ENCODE measurements at places on chromosomes 6 and 20.

- no peak for DNase-seq
These were observed 566.4 kb upstream of the MAN1A1 start for GRCh38 chr6:119915971-119916370.

DNA sequence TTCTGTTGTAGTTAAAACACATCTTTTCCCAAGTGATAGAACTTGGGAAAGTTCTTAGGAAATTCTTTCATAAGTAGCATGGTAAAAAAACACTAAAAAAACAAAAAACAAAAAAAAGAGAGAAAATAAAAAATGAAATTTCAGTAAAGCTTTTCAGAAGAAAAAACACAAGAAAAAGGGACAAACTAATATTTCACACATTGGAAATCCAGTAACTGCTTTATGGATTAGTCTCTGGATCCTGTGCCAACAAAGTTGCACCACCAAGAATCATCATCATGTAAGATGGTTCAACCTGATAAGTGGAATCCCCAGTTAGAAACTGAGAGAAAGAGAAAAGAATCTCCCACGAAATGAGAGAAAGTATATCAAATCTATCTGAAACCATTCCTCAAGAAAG lies 144.2 kb downstream of the GMDS start:
- DNase-seq, result no peak

GRCh38 chr6:162704001-162704400 lies 23.6 kb downstream of the PRKN start:
- no peak for DNase-seq

DNA sequence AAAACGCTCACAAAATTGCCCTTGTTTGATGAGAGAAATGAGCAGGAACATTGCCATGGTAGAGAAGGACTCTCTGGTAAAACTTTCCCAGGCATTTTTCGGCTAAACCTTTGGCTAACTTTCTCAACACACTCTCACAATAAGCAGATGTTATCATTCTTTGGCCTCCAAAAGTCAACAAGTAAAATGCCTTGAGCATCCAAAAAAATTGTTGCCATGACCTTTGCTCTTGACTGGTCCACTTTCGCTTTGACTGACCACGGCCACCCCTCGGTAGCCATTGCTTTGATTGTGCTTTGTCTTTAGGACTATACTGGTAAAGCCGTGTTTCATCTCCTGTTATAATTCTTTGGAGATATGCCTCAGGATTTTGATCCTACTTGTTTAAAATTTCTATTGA lies 41.1 kb upstream of the PREP start:
- DNase-seq, result no peak

- DNase-seq, result peak; percentile 40
These were observed 1.4 kb downstream of the DEFB132 start for GRCh38 chr20:258963-259362.

DNA sequence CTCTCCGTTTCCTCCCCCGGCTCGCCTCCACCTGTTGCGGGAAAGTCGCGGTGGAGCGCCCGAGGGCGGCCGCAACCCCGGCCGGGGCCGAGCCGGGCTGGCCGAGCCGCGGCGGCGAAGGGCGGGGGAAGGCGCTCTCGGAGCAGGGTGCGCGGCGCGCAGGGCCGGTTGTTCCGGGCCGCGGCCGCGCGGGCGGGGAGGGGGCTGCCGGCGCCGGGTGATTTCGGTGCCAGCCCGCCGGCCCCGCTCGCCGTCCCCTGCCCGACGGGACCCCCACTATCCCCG lies 235 bp downstream of the MAP7 start:
- DNase-seq, result no peak

DNA sequence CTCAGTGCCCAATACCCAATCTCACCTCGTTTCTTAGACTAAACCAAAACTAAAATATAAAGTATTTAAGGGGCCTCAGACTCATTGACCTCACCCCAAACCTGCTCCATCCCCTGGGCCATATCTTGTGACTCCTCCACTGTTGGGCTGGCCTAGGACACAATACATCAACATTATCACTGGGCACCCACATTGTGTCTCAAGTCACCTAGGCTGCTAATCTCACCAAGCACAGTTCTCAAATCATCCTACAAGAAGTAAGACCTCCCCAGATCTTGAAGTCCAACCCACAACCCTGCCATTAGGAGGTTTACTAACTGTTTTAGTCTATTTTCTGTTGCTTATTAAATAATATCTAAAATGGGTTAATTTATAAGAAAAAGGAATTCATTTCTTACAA lies 96.2 kb downstream of the CRYBG1 start:
- DNase-seq, result no peak

- DNase-seq, result no peak
These were observed 533.6 kb downstream of the RNF144B start for GRCh38 chr6:18920701-18921100.

GRCh38 chr20:24001712-24002405 lies 13.3 kb upstream of the GGTLC1 start:
- no peak for DNase-seq

- peak; percentile 67 for DNase-seq
These were observed 3.5 kb downstream of the NDUFAF5 start for GRCh38 chr20:13788167-13788834.

DNA sequence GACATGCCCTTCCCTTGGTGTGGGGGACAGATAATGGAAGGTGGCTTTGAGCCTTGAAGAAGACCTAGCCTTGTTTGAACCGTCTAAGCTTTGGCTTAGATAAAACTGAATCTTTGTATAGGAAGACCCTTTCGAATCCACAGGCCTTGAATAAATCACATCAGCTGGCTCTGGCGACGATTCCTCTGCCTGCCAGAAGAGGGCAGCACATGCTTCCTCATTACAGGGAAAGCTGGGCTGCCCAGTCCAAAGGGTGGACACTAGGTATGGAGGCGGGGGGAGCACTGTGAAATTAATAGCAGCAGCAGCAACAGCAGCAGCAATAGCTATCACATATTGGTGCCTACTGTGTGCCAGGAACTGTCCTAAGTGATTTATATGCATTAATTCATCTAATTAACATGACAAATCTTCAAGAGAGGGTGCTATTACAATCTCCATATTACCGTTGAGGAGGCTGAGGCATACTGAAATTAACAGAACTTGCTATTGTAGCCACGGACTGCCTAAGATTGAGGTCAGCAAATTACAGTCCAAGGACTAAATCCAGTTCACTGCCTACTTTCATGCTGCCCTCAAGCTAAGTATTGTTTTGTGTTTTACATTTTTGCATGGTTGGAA lies 85.1 kb downstream of the CLIC5 start:
- peak; percentile 67 for DNase-seq

DNA sequence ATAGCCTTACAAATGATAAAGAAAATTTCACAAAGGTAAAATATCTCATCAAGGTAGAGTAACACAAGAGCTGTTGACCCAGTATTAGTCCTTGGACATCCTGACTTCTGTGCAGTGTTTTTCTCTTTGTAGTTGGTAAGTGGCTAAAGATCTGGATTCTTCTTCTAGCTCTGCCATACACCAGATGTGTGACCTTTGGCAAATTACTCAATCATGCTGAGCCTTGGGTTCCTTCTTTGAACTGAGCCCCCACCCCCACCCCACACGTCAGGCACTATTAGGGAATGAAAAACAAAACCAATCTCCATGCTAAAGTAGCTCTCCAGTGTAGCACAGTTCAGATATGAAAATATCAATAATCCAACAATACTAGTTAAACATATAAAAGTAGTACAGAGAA lies 15.1 kb upstream of the TRIM39 start:
- DNase-seq, result no peak

DNA sequence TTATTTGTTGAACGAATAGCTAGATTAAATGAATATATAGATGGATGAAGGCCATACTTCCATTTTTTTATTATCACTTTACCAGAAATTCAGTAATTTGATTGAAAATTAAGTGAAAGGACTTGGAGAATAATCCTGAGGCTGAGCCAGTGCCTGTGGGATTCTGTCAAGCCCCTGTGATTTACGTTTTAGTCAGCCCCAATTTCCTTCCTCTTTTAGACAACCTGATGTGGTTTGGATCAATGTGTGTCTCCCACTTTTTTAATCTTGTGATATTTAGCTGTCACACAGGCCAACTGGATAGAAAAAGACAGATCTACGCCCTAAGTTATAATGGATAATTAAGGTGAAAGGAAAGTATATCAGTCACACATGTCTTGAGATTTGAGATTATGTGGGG lies 188.8 kb downstream of the EDN1 start:
- no peak for DNase-seq

GRCh38 chr6:169969372-169970099 lies 218.1 kb downstream of the ERMARD start:
- DNase-seq, result no peak

GRCh38 chr20:47330071-47330470 lies 26.4 kb downstream of the ZMYND8 start:
- DNase-seq, result no peak

DNA sequence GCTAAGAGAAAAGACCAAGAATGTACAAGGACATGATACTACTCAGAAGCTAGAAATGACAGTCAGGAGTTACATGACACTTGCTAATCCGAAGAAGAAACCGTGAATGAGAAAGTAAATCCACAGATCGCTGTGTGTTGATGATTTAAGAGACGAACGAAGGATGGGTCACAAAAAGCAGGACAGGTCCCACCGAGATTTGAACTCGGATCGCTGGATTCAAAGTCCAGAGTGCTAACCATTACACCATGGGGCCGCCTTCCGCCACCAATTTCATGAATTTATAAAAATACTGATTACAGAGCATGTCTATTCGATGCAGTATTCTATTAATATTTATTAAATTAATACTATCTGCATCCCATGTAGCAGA lies 54.0 kb upstream of the BTN3A2 start:
- peak; percentile 47 for DNase-seq

All from endothelial cell of umbilical vein (primary cell).